ENCODE measurements at places on chromosomes 12 and 14.

DNA sequence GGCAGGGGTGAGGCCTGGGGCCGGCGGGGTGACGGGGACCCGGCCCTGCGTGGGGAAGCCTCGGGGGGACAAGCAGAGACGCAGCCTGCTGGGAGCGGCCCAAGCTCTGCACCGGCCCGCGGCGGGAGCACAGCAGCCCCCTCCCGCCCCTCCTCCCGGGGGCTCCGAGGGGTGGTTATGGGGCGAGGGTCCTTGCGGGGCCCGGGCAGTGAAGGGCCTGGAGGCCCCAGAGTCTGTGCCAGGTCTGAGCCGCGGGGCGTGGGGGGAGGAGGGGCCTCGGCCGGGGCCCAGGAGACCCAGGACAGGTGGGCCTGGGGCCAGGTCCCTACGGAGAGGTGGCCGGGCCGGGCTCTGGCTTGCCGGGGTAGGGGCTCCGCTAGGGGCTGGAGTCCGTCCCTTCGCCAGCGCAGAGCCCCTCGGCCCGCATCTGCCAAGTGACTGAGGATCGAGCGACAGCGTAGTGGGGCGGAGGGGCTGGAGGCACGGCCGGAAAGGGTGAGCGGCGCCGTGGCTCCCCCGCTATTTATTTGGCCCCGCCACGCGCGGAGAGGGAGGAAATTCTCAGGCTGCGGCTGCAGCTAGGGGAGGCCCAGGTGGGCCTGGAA lies 495 bp downstream of the TMEM121 start:
- no peak for DNase-seq

DNA sequence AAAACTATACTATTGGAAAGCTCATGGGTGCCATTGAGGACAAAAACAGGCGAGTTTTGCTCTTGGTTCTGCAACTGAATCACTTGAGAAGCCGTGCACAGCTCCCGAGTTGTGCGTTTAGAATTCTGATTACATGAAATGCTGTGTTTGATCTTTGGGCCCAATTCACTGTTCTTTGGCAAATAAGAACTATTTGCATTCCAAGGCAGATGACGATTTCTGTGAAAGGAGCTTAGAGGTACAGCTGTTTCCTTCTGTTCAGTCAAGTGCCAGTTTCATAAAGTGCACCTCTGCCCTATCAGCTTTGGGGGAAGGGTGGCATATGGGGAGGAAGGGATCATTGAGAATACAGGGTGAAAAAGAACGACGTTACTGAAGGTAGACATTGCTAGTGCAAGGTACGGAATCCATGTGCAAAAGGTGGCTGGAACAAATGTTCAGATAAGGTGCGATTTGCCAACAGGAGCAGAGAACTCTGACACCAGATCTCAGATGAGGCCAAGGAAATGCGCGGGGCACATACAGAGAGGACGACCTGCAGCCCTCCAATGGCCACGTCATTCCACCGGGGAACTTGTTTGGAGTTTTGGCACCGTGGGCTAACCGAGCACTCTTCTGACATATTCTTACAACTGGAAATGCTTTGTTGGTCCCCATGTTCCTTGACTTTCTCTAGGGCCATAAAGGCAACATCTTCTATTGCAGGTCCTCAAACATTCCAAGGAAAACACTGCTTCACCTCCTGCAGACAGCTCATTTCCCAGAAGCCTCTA lies 30.1 kb downstream of the TCHP start:
- no peak for DNase-seq

DNA sequence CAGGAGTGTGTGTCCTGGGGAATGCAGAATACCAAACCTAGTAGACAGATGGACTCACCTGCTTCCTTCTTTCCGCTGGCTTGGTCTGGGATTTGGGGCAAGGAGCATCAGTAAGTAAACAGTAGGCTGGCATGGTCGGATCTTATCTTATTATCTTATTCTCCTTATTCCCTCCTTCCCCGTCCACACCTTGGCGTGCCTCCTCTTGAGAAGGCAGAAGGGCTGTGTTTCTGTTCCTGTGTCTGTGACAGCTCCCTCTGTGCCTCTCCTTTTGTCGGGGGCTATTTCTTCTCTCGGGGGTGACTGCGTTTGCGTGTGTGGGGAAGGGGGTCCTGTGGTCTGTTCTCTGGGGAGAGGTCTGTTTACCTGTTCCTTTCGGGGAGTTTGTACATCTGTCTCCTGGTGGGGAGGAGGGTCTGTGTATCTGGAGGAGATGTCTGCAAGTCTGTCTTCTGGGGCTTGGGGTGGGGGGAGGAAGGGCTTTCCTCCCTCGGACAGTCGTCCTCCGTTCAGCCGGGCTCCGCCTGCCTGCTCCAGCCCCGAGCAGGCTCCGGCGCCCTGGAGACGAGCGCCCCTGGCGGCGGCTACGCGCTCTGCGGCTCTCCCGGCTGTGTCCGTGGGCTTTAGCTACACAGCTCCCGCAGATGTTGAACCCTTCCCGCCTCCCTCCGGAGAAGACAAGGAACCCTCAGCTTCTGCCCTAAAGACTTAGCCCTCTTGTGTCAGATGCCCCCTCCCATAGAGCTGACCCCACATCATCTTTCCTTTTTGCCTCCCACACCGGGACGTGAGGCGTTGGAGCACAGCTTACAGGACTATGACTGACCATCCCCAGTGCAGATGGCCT lies 4.4 kb downstream of the KRT86 start:
- peak; percentile 66 for DNase-seq

DNA sequence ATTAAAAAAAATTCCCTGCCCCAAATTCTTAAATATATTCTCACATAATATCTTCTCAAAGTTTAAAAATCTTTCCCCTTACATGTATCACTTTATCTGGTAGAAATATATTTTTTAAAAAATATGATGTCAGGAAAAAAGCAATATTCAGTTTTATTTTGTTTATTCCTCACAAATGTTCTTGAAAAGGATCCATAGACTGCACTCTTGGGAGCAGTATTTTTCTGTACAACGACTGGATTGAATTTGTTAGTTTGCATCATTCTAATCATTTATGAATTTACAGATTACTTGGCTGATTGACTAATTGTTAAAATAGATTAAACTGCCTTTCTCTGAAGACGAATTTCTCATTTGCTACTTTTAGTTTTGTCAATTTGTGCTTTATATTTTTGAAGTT lies 468.1 kb upstream of the NOVA1 start:
- DNase-seq, result no peak

DNA sequence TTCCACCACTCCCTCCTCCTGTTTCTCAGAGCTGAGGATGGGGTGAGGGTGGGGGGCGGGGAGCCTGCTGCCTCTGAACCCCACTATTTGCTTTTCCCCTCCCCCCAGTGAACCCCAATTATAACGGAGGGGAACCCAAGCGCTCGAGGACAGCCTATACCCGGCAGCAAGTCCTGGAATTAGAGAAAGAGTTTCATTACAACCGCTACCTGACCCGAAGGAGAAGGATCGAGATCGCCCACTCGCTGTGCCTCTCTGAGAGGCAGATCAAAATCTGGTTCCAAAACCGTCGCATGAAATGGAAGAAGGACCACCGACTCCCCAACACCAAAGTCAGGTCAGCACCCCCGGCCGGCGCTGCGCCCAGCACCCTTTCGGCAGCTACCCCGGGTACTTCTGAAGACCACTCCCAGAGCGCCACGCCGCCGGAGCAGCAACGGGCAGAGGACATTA lies 1.1 kb downstream of the HOXC4 start:
- DNase-seq, result no peak

DNA sequence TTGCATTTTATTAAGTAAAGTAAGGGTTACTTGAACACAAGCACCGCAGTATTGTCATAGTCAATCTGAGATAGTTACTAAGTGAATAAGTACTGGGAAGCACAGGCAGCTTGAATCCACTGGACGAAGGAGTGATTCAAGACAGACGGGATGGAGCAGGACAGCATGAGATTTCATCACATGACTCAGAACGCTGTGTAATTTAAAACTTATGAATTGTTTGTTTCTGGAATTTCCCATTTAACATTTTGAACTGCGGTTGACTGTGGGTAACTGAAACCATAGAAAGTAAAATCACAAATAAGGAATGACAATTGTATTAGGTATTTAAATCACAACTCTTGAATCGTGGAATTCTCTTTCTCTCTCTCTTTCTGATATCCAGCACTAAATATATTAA lies 1630.4 kb upstream of the SEL1L start:
- no peak for DNase-seq

DNA sequence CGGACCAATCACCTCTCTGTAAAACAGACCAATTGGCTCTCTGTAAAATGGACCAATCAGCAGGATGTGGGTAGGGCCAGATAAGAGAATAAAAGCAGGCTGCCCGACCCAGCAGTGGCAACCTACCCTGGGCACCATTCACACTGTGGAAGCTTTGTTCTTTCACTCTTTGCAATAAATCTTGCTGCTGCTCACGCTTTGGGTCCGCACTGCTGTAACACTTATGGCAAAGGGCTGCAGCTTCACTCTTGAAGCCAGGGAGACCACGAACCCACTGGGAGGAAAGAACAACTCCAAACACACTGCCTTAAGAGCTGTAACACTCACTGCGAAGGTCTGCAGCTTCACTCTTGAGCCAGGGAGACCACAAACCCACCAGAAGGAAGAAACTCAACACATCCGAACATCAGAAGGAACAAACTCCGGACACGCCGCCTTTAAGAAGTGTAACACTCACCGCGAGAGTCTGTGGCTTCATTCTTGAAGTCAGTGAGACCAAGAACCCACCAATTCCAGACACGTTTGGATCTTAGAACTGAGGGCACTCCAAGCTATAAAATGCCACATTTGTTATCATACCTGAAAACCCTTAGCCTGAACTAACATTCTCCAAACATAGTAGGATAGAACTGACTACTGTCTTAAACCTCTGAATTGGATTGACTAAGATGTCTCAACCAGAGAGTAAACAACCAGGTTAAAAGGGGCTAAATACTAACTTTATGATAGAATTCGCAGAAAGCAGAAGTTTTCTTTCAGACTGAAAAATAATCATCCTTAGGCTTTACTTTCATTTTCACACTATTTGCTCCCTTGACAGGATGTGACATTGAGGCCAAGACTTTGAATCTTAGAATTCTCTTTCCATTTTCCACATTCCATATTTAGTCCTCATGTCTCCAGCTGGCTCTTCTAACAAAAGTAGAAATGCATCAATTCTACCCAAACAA lies 33.6 kb downstream of the CDKL1 start:
- peak; percentile 58 for DNase-seq

Measured in CD4-positive, alpha-beta T cell treated with Interleukin-4 for 1 hour (primary cell).